IMR-90 (cell line): ENCODE measurements at places on chromosomes 3 and 15.

GRCh38 chr15:29048011-29048410, 162.2 kb downstream of the APBA2 start:
- DNase-seq = no peak

GRCh38 chr3:12393894-12394293, 90.4 kb upstream of the TSEN2 start:
- peak; percentile 87 for DNase-seq

DNA sequence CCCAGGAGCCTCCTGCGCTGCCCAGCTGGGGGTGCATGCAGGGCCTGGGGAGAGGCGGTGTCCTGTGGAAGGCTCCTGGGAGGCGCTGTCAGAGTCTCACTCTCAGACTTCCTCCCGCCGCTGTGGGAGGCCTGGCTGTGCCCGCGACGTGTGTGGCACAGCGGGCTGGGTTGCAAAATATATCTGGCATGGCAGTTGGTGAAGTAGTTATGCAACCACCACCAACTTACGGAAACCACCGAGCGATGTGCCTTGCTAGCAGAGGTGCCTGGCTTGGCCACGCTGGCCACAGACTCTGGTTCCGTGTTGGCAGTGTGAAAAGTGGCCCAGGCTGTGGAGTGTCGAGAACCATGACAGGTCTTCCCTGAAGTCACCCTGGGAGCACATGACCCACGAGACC, 30.6 kb upstream of the GATA2 start:
- DNase-seq = no peak

DNA sequence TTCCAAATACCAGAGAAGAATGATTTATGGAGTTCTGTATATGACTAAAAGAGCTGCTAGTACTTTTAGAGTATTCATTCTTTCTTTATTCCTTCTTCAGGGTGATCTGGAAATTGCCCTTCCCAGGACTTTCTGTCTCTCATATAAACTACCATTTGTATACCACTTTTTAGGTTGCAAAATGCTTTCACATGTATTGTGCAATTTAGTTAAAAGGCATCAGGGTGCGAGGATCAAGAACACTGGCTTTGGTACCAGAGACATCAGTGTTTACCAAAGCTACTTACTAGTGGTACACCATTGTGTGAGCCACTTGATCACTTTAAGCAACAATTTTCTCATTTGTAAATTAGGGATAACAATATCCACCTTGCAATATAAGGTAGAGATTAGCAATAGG, 251.4 kb downstream of the TIGIT start:
- no peak for DNase-seq

DNA sequence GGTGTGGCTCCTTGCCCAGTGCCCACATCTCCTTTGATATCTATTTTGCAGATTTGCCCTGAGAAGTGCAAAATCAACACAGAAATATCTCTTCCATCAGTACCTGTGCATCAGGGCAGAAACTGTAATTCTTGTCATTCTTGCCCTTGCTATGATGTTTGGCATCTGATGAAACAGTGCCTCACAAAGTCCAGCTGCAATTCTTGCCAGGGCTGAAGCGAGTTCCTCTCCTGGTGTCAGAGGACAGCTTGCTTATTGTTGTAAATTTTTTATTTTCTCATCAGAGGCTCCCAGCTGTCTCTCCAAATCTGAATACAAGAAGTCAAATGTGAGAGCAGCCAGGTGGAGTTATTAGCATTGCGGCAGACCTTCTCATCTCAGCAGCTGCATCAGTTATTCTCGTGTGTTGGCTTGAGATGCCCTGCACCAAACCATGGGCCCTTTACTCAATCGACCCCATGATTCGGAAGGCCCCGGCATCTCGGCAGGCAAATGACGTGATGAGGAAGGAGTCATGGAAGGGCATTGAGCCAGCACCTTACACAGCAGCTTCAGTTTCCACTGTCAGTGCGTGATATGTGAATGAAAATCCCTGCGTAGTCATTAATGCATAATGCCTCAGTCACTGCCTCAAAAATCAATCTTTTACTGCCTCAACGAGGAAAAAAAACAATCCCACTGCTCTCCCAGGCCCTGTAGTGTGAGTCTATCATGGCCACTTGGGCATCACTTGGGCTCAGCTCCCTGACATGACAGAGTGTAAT, 93.4 kb downstream of the CCNL1 start:
- DNase-seq = peak; percentile 98

DNA sequence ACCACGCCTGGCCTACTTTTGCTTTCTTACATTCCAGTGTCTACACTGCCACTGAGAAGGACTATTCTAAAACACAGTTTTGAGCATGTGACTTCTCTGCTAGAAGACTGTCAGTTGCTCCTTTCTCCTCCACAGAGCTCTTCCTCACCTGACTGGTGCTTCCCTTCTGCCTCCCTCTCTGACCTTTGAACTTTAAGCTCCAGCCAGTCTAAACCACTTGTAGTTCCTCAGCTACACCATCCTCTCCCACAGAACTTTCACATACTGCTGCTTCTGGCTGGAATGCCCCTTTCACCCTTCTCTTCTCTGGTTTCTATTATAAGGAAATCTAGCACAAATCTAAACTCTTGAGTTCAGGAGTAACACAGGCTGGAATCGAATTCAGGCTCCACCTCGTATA, 9.1 kb downstream of the NCEH1 start:
- no peak for DNase-seq

- DNase-seq = no peak
Measured at GRCh38 chr3:184941408-184941807, 129.4 kb downstream of the VPS8 start.

GRCh38 chr3:17491601-17492000, 250.8 kb downstream of the TBC1D5 start:
- peak; percentile 86 for DNase-seq

- peak; percentile 20 for DNase-seq
Measured at GRCh38 chr15:47720555-47720954, 3.2 kb downstream of the SEMA6D start.

GRCh38 chr15:73885954-73886700, 12.8 kb downstream of the TBC1D21 start:
- no peak for DNase-seq

- DNase-seq = no peak
Measured at GRCh38 chr3:72848703-72849081, 447 bp upstream of the SHQ1 start.

DNA sequence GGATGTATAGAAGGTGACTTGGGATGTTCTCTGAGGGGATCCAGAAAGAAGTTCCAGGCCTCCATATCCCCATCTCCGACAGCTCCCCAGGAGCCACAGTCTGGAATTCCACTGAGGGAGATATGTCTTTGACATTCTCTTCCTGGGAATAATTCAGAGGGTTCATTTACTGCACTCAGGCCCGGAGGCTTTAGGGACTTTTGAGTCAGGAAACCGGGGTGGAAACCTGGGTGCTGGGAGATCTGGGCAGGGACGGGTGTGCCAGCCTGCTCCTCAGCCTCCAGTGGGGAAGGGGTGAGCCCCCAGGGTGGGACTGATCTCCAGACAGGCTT, 147.7 kb downstream of the SMAD6 start:
- no peak for DNase-seq

DNA sequence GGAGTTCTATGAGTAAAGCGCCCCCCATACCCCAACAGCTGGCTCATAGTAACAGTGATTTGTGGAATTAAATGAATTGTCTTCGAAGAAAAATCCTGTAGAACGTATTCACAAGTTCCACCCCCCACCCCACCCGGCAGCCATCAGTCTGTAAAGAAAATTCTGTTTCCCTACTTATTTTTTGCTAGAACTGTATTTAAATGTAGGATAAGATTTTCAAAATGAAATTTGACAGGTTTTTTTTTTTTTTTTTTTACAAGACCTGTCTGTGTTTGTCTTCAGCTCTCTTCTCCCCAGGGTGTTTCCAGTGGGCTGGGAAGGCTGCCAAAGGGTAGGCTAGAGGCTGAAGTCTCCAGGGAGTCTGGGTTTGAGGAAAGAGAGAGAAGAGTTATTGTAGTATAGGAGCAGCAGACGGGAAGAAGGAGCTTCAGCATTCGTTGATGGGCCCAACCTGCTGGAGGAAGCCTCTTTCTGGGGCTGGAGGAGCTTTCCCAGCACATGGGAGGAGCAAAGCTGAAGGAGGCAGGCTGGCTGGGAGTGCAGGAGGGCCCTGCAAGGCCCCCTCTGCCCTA, 130.6 kb upstream of the SEMA6D start:
- no peak for DNase-seq

- DNase-seq = no peak
Measured at GRCh38 chr3:41419809-41420208, 220.5 kb downstream of the CTNNB1 start.

- DNase-seq = no peak
Measured at GRCh38 chr3:37107846-37108245, 66.5 kb downstream of the LRRFIP2 start.

DNA sequence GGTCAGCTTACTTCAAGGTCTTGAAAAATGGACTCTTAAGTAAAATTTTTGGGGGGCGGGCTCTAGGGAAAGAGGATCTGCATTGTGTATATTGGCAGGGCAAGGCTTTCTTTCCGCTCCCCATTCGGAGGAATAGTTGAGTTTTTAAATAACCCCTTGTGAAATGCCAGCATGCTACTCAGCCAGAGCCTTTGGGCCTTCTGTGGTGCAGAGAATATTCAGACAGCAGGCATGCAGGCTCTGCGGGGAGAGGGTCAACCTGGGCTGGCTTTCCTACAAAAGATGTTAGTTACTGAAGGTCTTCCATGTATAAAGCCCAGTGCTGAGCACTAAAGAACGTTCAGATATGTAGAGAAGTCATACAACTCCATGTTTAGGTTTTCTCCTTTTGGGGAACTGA, 40.6 kb downstream of the ADAMTSL3 start:
- no peak for DNase-seq
